ENCODE measurements at places on chromosomes 13 and 19.

GRCh38 chr13:95787356-95788099 is 110.6 kb downstream of the DNAJC3 start:
- no peak for DNase-seq

- DNase-seq: no peak
Observed at GRCh38 chr13:38685431-38685830, 1.4 kb upstream of the FREM2 start.

GRCh38 chr13:75038393-75039113 is 443.4 kb downstream of the TBC1D4 start:
- no peak for DNase-seq

GRCh38 chr13:108943842-108944241 is 314.4 kb downstream of the MYO16 start:
- DNase-seq: no peak

DNA sequence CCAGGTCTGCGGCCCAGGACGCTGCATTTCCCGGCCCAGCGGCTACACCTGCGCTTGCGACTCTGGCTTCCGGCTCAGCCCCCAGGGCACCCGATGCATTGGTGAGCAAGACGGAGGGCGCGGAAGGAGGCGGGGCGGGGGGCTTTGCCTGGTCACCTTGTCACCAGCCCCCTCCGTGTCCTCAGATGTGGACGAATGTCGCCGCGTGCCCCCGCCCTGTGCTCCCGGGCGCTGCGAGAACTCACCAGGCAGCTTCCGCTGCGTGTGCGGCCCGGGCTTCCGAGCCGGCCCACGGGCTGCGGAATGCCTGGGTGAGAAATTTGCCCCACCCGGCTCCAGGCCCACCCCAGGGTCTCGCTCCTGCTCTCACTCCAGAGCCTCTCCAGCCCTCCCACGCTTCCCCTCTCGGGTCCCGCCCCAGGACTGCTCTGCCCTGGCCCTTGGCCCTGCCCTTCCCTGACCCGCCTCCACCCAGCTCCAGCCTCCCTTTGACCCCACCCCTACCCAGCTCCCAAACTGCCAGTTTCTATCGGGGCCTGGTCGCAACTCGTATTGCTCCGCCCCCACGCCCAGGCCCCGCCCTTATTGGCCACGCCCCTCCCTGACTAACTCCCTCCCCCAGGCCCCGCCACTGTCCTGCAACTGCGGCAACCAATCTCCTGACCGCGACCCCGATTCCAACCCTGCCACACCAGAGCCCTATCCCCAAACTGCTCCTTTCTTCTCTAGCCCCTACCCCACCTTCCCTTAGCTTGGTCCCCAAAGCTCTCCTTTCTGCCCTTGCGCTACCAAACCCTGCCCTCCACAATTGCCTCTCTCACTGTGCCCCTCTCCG is 8.6 kb downstream of the LTBP4 start:
- DNase-seq: peak; percentile 94

DNA sequence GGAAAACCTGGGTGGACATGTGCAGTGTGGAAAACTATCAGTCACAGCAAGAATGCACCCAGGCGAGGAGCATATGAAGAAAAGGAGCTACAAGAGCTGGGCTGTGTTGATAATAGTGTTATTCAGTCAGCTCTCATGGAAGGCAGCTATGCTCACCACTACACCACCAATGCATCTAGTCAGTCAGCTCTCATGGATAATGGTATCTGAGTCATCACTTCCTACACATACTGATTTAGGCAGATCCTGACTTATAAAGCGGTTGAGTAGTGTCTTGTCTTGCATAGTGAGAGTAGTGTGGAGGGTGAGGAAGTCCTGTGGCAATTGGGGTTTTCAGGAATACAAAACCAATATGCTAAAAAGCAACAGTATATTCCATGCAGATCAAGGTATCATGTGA is 9.1 kb upstream of the ZNF160 start:
- DNase-seq: no peak

- DNase-seq: no peak
Observed at GRCh38 chr13:36548129-36548528, 115.8 kb downstream of the CCNA1 start.

- DNase-seq: no peak
Observed at GRCh38 chr13:44412346-44412935, 38.8 kb downstream of the SERP2 start.

- no peak for DNase-seq
Observed at GRCh38 chr13:33286128-33286527, 573 bp upstream of the STARD13 start.

GRCh38 chr13:42652642-42653415 is 78.9 kb downstream of the TNFSF11 start:
- DNase-seq: no peak

DNA sequence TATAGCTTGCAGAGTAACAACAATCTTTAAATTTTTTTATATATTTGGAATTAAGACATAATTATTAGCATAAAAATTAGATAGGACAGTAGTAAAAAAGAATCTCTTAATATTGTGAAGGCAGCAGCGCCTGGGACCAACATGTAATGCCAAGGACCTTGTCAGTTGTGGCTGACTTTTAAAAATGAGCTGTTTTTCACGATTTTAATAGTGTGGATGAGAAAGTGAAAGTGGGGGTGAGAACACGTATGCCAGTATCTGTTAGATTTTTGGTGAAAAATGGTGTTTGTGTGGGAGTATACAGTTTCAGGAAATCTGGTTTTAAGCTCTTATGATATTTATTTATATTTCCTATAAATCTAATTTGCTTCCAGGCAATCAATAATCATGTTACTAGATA is 125.2 kb downstream of the LMO7 start:
- no peak for DNase-seq

DNA sequence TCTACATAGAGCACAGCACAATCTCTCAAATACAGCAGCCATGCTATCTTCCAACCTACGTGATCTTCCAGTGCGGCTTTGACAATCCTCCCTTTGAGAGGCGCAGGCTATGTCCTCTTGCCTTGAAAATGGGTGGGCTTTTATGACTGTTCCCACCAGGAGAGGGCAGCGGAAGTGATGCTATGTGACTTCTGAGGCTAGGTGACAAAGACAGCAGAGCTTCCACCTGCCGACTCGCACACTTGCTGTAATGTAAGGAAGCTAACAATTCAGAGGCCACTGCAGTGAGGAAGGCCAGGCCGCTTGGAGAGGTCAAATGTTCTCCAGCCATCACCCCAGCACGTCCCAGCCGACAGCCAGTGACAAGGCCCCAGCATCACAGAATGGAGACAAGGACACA is 65.8 kb downstream of the MRPL57 start:
- DNase-seq: no peak

DNA sequence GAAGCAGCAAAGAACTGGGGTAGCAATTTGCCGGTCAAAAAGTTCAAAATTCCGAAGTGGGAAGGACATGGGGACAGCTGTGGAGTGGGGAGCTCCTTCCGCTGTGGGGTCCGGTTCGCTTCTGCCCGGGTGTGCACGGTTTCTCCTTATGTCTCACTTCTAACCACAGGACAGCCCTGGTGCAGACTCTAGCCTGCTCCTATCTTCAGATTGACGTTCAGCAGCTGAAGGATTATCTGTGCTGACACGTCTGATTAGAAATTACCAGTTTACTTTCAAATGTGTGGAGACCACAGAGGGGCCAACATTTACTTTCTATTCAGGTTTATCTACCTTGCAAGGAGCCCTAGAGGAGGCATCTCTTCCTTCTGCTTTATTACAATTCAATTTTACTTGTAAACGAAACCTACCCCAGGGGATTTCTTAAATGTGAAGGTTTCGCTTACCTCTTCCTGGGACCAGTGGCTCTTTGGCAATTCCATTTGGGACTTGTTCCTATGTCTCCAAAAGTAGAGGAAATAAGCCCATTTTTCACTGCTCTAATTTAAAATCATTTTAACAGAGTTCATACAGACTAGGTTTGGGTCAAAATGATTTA is 27.3 kb downstream of the LHFPL6 start:
- no peak for DNase-seq

DNA sequence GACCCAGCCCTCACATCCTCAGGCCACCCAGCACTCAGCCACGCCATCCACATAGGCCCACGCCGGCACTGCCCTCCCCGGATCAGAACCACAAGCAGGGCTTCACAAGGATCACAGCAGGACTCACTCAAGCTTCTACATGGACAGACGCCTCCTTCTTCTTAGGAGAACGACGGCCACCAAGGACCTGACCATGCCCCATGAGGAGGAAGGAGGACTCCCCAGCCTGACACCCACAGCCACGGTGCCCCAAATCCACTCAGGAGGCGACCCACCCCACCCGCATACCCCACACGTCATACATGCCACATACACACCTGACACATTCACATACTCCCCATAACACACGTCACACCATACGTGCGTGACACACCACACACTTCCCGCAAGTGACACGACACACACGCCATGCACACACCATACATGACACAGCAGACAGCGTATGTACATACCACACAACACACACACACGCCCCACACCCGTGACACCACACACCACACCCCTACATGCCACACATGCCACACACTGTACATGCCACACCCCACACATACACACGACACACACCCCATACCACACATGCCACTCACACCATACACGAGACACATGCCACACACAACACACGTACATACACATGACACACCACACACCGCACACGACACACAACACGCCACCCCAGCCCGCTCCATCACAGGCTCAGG is 50.4 kb downstream of the MLLT1 start:
- DNase-seq: no peak

- no peak for DNase-seq
Observed at GRCh38 chr13:109787135-109787954, 962 bp upstream of the IRS2 start.

DNA sequence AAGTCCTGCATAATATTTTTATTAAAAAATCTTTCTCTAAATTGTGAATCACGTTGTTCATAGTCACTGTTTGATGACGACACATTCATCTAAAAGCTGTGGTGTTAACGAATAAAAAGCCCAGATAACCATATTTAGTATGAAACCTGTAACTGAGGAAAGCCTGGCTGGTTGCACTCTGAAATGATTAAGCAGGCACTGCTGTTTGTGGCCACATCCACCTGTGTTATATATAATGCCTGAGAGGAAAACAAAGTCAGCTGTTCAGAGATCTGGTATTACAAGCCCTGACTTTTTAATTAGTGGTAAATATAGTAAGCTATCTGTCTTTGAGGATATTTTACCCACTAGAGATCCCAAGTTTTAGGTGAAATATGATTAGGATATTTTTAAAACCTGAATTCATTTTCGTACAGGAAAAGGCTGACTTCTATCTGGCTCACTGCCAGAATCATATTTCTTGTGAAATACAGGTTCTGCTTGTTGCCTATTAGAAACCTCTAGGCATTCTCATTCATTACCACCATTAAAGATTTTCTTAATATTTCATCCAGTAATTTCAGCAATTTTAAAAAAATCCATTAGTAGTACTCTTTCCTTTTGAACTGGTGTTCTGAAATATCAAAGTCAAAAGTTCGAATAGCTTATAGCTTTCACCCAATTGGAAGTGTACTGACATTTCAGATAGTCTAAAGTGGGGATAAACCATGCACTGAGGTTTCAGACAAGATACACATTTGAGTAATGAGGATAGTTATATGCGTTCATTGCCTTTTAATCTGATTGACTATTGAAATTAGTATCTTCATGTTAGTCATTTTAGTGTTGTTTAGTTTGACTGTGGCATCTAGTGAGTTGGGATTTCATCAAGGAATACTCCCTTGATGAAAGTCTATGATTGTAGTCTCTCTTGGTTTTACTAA is 79.7 kb downstream of the LMO7 start:
- DNase-seq: no peak

DNA sequence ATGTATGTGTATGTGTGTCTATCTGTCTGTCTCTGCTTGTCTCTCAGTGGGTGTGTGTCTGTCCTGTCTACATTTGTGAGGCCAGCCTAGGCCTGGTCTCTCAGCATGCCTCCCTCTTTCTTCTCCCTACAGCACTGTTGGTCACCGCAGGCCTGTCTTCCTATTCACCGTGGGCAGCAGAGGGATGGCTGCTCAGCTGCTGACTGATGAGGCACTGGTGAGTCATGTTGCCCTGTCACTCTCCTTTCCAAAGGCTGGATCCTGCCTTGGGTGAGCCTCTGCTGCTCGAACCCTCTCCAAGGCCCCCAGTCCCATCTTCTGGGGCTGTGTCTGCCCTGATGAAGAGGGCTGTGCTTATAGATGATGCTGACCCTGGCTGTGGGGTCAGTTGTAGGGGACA is 6.3 kb downstream of the ZNF71 start:
- no peak for DNase-seq

GRCh38 chr13:98813993-98814392 is 61.5 kb upstream of the SLC15A1 start:
- no peak for DNase-seq

DNA sequence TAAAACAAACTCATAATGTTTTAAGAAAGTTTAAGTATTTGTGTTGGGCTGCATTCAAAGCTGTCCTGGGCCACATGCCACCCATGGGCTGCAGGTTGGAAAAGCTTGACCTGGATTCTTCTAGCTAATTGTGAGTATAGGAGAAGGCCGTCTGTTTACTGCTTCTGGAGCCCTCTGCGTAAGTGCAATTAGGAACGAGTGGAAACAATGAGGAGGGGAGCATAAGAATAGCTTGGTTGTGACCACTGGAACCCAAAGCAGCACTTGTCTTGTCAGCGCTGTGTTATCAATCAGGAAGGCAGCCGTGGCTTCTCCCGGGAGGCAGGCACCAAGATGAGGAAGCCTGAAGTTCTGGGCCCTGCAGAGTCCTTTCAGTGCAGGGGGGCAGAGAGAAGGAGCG is 110.4 kb upstream of the MBNL2 start:
- DNase-seq: no peak

DNA sequence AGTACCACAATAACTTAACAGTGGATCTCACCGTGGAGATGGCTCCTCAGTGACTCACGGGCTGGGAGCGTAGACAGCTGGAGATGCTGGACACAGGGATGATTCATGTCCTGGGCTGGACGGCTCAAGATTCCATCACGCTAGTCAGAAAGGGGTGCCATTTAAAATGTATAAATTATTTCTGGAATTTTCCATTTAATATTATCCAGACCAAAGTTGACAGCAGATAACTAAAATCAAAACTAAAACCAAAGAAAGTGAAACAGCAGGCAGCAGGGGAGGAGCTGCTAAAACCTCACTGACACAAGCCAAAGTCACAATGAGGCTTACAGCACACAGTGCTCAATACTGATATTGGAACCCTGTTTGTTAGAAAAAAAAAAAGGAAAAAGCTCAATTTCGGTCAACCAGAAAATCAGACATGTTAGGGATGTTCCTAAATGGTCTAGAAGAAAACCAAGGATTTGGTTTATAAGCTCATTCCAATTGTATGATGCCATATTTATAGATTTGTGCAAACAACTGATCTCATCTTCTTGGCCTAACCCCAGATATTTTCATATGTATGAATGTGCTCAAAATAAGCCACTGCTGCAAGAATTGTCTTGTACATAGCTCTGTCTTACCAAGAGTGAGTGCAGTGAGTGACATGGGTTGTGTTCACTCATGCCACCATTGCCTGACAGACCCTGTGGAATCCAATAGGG is 111.8 kb downstream of the SACS start:
- DNase-seq: no peak

- DNase-seq: no peak
Observed at GRCh38 chr19:1377965-1378785, 5.5 kb upstream of the NDUFS7 start.

Measured in MV-4-11 (cell line).